Hypothalamus (tissue), 51 donors: ENCODE measurements at places on chromosomes 3 and 15.

- DNase-seq, result no peak
Observed at GRCh38 chr3:126448893-126449180, 26.9 kb downstream of the ZXDC start.

DNA sequence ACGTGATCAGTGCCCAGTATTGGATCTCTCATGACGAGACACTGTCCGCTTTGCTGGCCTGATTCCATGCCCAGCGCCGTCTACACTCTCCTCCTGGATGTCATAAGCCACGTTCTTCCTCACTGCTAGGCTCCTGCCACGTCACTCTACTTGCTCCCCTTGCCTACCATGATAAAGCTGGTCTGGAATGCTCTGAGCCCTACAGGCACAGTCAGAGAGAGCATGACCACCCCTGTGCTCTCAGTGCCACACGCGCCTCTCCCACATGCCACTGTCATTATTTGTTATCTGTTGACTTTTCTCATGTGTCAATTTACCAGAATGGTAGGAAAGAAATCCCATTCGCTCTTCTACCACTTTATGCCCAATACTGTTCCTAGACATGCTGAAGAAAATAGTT, 148.6 kb downstream of the ANO10 start:
- DNase-seq, result no peak

GRCh38 chr3:42368861-42369260, 41.5 kb downstream of the LYZL4 start:
- no peak for DNase-seq

DNA sequence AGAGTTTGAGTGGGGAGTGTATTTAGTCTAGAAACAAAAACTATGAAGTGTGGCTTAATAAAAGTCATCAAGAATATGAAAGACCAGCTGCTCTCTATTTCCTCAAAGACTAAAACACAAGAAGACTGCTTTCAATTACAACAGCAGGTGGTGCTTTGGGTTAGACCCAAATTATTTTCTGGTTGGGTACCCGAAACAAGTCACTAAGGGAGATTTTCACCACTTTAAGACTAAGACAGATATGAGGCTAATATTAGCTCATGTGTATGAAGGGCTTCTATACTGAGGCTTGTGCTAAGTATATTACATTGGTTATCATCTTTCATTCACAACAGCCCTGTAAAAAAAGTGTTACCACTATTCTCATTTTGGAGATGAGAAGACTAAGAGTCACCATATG, 43.1 kb downstream of the COL8A1 start:
- no peak for DNase-seq

- no peak for DNase-seq
Observed at GRCh38 chr15:46413799-46414198, 779.0 kb downstream of the SQOR start.

- DNase-seq, result no peak
Observed at GRCh38 chr3:31157047-31157694, 262.7 kb upstream of the GADL1 start.

- DNase-seq, result peak; percentile 37
Observed at GRCh38 chr3:171772427-171773056, 37.7 kb downstream of the PLD1 start.

DNA sequence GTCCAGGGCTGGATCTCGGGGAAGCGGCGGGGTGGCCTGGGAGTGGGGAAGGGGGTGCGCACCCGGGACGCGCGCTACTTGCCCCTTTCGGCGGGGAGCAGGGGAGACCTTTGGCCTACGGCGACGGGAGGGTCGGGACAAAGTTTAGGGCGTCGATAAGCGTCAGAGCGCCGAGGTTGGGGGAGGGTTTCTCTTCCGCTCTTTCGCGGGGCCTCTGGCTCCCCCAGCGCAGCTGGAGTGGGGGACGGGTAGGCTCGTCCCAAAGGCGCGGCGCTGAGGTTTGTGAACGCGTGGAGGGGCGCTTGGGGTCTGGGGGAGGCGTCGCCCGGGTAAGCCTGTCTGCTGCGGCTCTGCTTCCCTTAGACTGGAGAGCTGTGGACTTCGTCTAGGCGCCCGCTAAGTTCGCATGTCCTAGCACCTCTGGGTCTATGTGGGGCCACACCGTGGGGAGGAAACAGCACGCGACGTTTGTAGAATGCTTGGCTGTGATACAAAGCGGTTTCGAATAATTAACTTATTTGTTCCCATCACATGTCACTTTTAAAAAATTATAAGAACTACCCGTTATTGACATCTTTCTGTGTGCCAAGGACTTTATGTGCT, 527 bp downstream of the B2M start:
- DNase-seq, result peak; percentile 49

DNA sequence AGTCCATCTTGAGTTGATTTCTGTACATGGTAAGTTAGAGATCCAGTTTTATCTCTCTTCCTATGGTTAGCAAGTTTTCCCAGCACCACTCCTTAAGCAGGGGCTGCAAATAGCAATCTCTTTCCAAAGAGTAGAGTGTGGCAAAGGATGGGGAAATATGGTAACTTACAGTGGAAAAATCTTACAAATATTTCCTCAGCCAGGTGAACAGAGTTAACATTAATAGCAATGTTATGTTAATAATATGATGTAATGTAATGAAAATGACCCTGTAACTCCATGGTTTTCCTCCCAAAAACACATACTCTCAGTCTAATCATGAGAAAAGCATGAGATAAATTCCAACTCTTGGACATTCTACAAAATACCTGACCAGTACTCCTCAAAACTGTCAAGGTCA, 30.4 kb downstream of the FSIP1 start:
- no peak for DNase-seq
